ENCODE measurements at places on chromosomes 1 and 21. TPM values are rescaled to one million over a fixed set of nuclear protein-coding genes. Genes with fewer than 3 reads are reported as not detected.

DNA sequence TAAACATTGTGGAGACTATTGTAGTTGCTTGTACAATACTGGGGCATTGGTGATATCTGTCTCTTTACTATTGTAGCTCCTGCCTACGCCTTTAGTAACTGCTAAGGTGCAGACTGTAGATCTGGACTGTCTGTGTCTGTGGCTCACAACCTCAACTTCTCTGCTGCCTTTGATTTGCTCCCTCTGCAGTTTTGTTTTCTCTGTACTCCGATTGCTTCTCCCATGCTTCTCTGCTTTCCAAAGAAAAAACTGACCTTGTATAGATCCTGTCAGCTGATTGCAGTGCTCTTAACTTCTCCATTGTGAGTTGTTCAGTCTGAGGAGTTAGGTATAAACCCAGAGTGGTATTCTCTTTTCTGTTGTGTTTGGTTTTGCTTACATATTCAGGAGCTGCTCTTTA, 15.3 kb downstream of the MAGI3 start:
- no peak for DNase-seq

The PLPP3 gene
- total RNA-seq, result 1.2 TPM

GRCh38 chr21:34808569-34809204, 139.9 kb downstream of the CLIC6 start:
- peak; percentile 93 for DNase-seq

GRCh38 chr1:89051955-89052312, 13.1 kb downstream of the GBP1 start:
- DNase-seq, result no peak

The PRAMEF15 gene
- not detected for total RNA-seq

The OVAAL gene
- not detected for total RNA-seq

DNA sequence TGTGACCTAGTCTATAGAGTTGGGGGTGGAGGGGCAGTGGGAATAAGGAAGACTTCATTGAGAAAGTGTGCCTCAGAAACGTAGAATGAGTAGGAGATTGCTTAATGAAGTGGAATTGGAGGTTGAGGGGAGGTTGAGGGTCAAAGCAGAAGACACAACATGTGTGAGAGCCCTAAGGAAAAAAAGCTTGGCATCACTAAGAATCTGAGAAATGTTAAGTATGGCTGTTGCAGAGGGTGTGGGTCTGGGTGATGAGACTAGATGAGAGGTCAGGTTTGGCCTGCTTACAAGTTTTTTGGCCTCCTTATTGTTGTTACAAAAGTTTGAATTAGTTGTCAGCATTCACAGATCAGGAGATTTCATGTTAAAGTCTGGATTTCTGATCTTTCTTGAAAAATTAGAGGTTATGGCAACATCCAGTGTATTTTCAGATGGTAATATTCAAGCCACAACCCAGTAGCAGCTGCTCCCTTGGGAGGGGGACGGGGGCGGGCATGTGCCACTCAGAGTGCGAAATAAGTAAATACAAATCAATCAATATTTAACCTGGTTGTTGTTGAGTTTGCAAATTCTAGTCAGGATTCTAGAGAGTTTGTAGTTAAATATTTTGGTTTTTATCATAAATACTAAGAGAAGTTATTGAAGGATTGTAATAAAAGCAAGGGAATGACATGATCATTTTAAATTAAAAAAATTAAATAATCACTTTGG, 4.3 kb downstream of the MAN1A2 start:
- peak; percentile 63 for DNase-seq

- DNase-seq, result peak; percentile 51
These were observed 2.4 kb upstream of the NFIA start for GRCh38 chr1:61079898-61080336.

The CLEC20A gene
- not detected for total RNA-seq

GRCh38 chr1:230103306-230104173, 36.5 kb downstream of the GALNT2 start:
- DNase-seq, result no peak

- DNase-seq, result peak; percentile 5
These were observed 87.7 kb downstream of the SPATA17 start for GRCh38 chr1:217718873-217719272.

- no peak for DNase-seq
These were observed 27.5 kb downstream of the RNF19B start for GRCh38 chr1:32937061-32937460.

DNA sequence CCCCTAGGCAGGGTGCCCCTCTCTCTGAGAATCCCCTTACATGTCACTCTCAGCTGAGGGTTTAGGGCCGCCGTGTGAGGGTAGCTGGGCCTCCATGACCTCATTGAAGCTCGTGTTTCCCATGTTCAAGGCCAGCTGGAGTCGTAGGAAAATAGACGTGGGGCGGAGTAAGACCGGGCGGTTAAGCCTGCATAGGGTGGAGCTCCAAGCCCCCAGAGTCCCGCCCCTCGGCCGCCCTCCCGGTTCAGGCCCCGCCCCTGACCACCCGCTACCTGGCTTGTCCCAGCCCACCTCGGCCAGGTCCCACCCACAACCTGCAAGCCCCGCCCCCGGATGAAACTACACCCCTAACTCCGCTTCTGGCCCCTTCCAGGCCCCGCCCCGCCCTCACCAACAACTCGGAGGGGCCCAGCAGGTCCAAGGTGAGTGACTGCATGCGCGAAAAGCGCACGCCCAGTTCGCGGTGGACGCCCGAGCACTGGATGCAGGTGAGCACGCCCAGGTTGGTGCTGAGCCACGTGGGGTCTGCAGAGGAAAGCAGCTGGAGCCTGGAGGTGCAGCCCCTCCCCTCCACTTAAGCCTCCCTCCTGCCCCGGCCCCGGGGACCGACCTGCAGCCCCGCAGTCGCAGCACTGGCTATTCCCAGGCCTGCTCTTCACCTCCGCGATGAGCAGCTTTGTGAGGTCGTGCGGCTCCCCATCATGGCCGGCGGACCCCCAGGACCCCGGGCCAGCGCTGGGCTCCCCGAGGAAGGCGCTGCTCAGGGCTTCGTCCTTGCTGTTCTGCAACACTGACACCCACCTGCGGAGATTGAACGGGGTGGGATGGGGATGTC, 12.2 kb upstream of the TCEA3 start:
- DNase-seq, result no peak

DNA sequence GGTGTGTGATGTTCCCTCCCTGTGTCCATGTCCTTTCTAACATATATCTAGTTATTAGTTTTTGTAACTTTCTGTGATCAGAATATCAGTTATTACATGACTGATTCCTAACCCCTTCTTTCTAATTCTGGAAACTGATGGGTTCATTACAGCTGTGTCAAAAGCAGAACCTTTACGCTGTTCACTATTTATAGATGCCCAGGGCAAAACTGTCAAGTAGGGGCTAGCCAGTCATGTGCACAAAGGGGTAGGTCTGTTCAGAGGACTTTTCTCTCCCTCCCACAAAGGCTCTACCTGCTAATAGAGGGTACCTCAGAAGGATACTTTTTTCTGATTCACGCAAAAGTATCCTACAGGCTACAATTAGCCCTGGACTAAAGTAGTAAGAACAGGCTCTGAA, 79.2 kb downstream of the NRDC start:
- DNase-seq, result no peak

The TRIM17 gene
- total RNA-seq, result 1.5 TPM

The KMO gene
- 0.07 TPM for total RNA-seq

DNA sequence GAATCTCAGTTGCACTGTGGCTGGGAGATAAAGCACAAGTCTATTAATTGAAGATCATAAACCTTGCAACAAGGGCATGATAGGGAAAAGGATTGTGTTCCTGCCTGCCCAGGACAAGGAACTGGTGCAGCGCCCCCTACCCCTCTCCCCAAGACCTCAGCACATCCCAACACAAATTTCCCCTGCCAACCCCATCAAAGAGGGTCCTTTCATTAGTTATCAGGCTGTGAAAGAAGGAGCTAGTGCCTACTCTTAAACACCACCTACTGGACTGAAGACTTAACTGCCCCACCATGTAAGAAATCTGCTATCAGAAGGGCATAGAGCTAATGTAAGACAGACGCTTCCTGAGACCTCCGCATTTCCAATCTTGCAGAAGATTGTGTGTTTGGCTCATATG, 372.6 kb downstream of the AGBL4 start:
- no peak for DNase-seq

The LAX1 gene
- total RNA-seq, result not detected

- DNase-seq, result no peak
These were observed 65.8 kb downstream of the TRABD2B start for GRCh38 chr1:47931395-47931794.

The ERG gene
- 0.84 TPM for total RNA-seq

DNA sequence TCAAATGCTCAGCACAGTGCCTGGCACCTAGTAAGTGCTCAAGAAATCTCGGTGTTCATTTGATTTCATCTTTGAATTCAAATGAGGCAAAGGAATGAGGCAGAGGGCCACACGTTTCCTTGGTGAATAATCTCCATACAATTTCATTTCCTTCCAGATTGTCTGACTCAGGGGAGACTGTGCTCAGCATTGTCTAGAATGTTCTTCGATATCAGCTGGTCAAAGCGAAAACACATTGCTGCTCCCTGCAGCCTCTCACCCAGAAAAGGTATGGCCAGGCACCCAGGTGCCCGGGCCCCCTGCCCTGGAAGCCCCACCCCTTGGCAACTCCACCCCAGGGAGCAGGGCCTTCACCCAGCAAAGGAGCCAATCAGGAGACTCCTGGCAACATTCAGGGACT, 55.8 kb downstream of the FBXO2 start:
- peak; percentile 25 for DNase-seq

The FAM78B gene
- total RNA-seq, result 0.67 TPM

GRCh38 chr1:109395602-109396512, 1.9 kb downstream of the SORT1 start:
- peak; percentile 73 for DNase-seq

DNA sequence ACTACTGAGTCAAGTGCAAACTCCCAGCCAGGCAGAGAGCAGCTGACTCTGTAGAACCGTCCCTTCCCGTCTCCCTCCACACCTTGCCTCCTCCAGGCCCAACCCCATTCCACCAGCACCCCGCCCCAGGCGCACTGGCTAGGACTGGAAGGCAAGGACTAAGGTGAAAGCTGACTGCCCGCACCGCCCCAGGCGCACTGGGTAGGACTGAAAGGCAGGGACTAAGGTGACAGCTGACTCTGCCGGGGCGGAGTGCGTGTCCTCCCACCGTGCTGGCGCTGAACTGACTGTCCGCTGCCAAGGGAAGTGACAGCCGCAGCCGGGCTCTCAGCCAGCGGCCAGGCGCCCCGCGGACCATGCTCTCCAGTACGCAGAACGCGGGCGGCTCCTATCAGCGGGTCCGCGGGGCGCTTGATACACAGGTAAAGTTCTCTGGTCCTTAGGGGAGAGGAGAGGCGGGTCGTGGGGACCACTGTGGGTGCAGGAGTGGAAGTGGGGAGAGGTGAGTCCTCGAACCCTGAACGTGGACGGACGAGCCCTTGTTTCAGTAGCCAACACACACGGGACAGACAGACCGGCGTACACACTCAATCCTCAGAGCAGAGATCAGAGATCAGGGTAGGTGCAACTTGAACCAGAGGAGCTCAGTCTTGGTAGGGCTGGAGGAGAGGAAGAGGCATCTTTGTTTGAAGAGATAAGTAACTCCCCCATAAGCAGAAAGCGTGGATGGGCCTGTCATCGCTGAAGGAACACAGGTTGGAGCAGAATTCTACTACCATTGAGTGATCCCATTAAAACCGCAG, 58.0 kb downstream of the RBM11 start:
- DNase-seq, result no peak

DNA sequence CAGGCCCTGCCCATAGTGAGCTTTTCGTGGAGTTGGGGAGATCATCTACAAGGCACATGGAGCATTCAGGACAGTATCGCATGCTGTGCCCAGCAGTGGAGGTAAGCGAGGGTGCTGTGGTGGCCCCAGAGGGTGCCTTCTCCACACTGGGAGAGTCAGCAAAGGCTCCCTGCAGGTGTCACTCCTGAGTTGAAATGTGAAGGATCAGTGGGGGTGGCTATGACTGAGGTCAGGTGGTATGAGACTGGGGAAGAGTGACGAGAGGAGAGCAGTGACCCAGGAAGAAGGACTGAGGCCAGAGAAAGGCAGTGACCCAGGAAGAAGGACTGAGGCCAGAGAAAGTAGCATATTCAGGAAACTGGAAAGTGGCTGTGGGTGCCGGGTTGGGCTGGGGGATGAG, 53.0 kb downstream of the SPAG17 start:
- no peak for DNase-seq

DNA sequence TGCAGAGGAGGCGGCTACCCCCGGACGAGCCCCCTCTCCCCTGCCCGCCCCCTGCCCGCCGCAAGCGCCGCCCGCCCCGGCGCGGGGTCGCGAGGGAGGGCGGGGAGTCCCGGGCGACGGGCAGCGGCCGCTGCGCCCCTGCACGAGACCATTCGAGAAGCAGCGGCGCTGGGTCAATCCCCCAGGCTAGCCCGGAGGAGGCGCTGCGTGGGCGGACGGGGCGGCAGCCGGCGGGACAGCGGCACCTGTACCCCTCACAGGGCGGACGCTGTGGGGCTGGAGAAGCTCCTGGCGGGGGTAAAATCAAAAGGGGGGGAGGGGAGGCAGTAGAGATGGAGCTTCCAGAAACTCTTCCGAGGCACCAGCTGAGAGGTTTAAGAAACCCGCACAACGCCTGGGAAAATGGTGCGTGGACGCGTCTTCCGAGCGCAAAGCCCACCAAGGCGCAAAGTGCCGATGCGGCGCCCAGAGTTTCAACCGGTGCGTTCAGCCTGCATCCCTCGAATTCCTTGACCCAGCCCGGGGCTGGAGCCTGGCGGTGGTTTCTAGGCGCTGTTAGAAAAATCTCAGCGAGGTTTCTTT, at the start of gene PLPPR5:
Gene PLPPR5 (minus strand): TSS at position 1 of the 582 bp plus-strand sequence. CDS start 190 bp downstream, outside the sequence.
- no peak for DNase-seq

DNA sequence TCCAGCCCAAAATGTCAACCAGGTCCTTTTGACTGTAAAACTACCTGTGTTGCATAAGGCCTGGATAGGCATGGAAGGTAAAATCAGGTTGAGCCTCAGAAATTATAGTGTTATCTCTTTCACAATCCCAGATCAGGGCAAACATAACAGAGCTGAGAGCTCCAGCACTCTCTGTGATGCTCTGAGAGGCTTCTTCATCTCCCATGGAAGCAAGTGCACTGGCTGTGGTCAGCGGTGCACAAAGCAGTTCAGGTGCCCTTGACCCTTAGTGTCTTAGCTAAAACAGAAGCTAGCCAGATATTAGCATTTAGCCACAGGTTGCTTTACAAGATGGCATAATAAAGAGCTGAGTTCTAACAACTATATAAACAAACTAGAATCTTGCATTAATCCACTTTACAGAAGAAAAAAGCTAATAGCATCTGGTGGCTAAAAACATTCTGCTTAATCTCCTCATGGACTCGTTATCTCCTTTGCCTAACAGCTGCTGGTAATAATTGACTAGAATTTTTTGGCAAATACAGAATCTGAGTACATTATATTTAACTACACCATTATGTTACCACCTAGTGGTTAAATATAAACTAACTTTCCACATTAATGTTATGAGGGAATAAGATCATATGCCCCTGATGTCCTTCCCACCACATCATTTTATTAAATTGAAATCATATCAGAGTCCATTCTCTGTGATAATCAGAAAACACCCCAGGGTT, 25.6 kb upstream of the POGK start:
- no peak for DNase-seq
